Stimulated activated CD8-positive, alpha-beta memory T cell treated with anti-CD3 and anti-CD28 coated beads, Interleukin-15, amount 100 ng/mL, for 48 hours (primary cell): ENCODE measurements at places on chromosomes 4 and X.
A peak's percentile ranks its signal among the peaks of the same experiment; 100 is the strongest.

DNA sequence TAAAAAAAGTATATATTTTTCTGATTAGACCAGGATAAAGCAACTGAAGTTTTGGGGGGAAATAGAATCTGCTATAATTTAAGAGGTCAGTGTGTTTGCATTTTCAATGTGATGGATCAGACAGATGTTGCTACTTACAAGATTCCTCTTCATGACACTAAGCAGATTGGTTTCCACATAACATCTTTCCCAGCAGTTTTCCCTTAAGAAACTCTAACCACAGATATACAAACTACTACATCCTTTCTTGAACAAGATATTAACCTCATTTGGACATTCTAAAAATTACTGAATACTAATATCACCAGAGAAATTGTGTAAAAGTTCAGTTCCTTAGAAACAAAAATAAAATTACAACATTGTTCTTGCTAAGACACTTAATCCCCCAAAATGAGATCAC, 106.7 kb upstream of the GUCY1A1 start:
- no peak for DNase-seq

DNA sequence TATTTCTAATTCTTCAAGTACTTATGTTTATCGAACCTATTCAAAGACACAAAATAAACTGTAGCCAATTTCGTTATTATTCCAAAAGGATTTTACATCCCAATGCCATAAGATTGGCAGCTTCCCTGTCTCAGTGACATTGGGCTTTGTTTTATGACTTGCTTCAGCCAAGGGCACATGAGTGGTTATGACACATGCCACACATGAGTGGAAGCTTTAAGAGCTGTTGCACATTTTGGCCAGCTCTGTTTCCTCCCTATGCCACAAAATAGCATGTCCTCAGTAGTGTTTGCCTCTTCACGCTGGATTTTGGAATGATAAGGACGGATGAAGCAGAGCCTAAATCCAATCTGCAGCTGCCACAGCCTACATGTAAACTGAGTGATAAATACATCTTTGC, 21.9 kb downstream of the SEC24D start:
- DNase-seq: no peak

DNA sequence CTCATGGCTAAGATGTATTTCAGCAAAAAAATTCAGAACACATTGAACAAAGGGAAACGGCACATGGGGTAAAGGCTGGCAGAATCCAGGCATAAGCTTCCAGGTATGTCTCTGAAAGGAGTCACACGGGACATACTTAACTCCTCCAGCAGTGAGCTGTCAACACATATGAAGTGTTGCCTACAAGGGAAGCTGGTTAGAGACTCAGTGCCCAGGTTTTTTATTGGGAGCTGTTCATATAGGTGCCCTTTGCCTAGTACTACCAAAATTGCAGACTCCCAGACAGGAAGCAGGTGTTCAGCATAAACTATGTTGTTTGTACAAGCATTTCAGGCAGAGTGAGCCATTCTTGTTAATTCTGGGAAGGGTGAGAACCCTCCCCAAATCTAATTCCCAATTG, 77.4 kb upstream of the PUDP start:
- DNase-seq: no peak

DNA sequence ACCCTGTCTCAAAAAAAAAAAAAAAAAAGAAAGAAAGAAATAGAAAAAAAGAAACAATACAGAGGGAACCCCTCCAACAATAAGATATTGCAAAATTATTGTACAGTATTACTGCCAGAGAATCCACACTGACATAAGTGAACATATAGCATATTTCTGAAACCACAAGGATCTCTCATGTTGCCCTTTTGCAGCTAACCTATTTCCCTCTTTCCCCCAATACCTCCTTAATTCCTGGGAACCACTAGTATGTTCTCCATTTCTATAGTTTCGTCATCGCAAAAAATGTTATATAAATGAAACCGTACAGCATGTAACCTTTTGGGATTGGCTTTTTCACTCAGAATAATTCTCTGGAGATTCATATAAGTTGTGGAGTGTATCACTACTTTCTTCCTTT, 20.0 kb upstream of the BMP2K start:
- no peak for DNase-seq

- DNase-seq: no peak
Observed at GRCh38 chr4:80266253-80266901, at the start of gene FGF5. FGF5 (plus strand) TSS chr4:80266664; CDS start chr4:80266825, 161 bp downstream.

DNA sequence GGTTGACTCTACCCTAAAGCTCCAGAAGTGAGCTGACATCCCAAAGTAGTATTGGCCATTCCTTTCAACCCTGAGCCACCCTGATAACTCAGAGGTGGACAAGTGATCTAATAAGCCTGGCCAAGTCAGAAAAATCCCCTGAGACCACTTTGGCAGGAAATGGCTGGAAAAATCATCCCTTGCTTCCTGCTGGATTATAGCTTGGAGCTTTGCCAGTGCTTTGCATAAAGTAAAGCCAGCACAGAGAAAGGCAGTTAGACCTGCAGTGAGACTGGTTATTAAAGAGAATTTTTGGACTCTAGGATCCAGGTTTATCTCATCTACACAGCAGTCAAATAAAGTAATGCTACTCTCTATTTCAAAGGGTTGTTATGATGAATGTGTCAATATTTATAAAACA, 6.4 kb downstream of the CXCL3 start:
- DNase-seq: no peak

DNA sequence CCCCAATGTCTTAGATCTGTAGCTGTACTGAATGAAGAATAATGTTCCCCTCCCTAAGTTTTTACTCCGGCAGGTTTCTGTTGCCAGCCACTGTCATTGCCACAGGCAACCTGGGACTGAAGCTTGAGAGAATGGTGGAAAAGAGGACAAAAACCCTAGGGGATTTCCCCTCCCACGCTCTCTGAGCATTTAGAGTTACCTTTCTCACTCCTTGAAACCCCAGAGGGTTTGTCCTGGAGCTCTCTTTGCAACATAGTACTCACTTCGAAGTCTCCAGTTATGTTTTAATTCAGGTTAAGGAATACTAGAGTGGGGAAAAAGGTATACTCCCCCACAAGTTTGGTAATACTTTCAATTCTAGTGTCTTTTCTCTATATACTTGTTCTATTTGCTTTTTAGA, 31.5 kb downstream of the F8 start:
- no peak for DNase-seq

DNA sequence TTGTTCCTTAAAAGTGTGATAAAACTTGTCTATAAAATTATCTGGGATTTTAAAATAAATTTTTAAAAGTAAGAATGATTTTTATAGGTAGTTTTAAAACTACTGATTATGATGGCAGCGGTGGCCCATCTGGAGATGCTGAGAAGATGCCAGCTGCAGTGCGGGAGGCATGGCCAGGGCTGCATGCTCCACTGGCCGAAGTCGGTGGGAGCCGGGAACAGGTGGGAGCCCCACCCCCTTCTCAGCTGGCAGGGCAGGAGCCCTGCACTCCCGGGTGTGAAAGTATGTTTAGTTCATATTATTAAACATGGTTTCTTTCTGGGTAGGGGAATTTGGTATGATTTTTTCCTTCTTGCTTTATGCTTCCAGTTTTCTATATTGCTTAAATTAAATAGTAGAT, 63.8 kb downstream of the CORIN start:
- DNase-seq: no peak

DNA sequence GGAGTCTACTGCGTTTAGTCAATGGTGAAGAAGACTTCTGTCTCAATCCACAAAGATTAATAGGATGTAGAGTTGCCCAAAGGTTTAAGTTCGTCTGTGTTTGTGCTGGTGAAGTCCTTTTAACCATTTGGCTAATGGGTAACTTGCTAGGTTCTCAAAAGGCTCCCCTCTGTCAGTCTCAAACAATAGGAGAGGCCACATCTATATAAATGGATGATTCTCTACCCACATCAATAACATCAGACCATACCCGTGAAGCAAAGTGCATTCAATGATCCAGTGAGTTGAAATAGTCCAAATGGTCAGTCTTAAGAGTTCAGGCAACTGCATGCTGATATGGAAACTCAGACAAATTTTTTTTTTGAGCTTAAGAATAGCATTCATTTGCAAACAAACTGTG, 28.1 kb downstream of the RS1 start:
- no peak for DNase-seq

GRCh38 chr4:25857403-25857802, 5.4 kb downstream of the SEL1L3 start:
- no peak for DNase-seq

DNA sequence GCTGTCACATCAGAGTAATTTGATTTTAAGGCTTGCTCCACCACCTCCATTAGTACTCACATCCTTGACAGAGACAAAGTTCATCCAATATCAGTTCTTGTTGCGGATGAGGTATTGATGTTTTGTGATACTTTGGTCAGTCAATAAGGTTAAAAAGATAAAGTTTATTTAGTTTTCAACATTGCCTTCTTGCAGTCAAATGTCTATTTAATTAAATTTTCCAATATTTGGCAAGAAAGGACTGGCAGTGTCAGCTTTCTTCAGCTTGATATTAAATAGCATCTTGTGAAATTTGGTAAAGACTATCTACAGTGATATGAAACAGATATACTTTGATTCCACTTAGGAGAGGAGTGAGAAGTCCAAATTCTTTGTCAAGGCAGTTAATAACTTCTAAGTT, 493.4 kb downstream of the ADGRL3 start:
- DNase-seq: no peak

DNA sequence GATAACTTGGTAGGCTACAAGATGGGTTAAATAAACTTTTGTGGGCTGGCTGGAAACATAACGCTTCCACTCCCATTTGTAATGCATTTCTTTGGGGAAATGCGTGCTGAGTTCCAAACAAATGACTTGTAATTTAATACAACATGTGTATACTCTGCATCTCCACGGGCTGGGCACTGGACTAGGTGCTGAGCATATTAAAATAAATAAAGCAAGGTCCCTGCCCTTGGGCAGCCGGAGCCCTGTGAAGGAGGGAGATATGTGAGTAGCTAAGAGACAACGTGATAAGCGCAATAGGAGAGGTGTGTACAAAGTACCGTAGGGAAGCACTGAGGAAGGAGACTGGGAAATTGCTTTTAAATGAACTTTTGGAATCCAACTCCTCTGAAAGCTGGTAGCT, 147.2 kb upstream of the RBPJ start:
- no peak for DNase-seq

- DNase-seq: no peak
Observed at GRCh38 chr4:152628128-152628527, 51.7 kb downstream of the TMEM154 start.

- no peak for DNase-seq
Observed at GRCh38 chr4:80989921-80990544, 40.5 kb upstream of the BMP3 start.

- no peak for DNase-seq
Observed at GRCh38 chr4:153936121-153936520, 147.2 kb upstream of the SFRP2 start.

DNA sequence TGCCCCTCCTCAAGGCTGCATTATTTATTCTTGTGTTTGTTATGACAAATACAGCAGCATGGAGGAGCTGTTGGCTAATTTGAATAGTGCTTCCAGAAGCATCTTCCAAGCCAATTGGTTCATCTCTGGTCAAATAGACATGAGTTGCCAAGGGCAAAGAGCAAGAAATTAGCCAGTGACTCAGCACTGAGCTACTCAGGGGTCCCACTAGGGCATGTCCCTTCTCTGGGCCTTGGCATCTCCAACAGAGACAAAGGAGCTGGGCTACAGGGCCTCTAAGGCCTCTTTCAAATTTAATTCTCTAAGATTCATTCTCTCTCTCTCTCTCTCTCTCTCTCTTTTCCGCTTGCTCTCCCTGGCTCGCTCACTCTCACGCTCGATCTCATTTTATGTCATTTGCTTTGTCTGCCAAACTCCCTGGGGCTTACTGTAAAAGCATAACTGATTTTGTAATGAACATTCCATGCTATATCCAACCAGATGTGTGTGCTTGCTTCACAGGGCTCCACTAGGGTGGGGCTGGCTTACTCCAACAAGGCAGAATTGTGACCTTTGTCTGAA, 86.7 kb upstream of the MAGEA4 start:
- DNase-seq: no peak

GRCh38 chrX:47687263-47687662, 28.3 kb upstream of the UXT start:
- DNase-seq: no peak

- no peak for DNase-seq
Observed at GRCh38 chrX:12452268-12452667, 314.0 kb downstream of the FRMPD4 start.

DNA sequence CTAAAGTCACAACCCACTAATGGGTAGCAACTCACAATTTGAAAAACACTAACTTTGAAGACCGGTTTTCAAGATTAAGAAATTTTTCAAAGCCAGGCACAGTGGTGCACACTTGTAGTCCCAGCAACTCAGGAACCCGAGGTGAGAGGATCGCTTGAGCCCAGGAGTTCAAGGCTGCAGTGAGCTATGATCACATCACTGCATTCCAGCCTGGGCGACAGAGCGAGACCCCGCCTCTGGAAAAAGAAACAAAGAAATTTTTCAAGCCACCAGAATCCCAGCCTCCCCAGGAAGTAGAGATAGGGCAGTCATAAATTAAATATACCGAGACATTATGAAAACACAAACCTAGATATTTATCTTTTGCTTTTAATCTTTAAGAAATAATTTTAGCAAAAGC, 13.0 kb downstream of the SMARCA1 start:
- no peak for DNase-seq

- DNase-seq: no peak
Observed at GRCh38 chrX:76076124-76076523, 96.7 kb upstream of the PBDC1 start.

GRCh38 chr4:94533405-94534223, 81.9 kb downstream of the PDLIM5 start:
- DNase-seq: no peak

- DNase-seq: peak; percentile 68
Observed at GRCh38 chrX:107716816-107717700, 58.5 kb downstream of the TSC22D3 start.

GRCh38 chrX:131544218-131544617, 344 bp downstream of the OR13H1 start:
- no peak for DNase-seq

DNA sequence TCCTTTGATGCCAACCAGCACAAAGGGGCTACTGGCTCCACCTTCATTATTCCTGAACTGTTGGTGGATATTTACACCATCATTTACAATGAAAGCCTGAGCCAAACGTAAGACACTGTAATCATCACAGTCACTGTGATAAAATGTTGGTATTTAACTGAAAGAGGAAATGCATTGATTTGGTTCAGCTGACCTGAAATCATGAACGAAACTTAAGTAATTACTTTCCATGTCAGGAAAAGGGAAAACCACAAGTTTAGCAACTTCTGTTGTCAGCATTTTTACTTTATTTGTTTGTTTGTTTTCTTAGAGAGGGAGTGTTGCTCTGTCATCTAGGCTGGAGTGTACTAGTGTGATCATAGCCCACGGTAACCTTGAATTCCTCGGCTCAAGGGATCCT, 247.8 kb upstream of the FAM47A start:
- DNase-seq: no peak

GRCh38 chr4:121072224-121073003, at the start of gene NDNF:
NDNF (minus strand) TSS chr4:121072535; CDS start chr4:121045837, 26,698 bp downstream.
- DNase-seq: peak; percentile 41
